ENCODE measurements at places on chromosomes 6 and 20.

- no peak for DNase-seq
These were observed 134.7 kb upstream of the RSPO3 start for GRCh38 chr6:126983779-126984178.

- DNase-seq: no peak
These were observed 23.1 kb downstream of the STK35 start for GRCh38 chr20:2124564-2125213.

DNA sequence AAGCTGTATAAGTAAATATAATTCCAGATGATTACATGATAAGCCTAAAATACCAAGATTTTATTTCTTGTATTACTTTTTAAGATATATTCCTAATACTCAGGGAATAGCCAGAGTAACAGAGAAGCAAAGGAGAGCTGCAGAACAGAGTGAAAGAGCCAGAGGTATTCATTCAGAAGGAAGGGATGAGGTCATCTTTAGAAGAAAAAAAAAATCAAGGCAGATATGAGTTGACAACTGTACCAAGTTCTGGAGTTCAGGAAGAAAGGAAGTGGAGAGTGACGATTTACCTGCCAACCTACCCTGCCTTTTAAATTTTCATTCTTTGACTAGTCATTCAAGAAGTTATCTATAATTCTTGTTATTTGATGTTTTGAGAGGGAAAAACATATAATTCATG is 28.8 kb upstream of the NHSL1 start:
- no peak for DNase-seq

- DNase-seq: no peak
These were observed 42.5 kb upstream of the VGLL2 start for GRCh38 chr6:117222861-117223260.

GRCh38 chr20:19730706-19731105 is 27.4 kb upstream of the RIN2 start:
- no peak for DNase-seq

GRCh38 chr20:58794510-58795180 is 56.1 kb downstream of the GNAS-AS1 start:
- no peak for DNase-seq

GRCh38 chr6:125434760-125435159 is 133.0 kb upstream of the HDDC2 start:
- DNase-seq: no peak

- DNase-seq: no peak
These were observed 44.0 kb downstream of the SSR1 start for GRCh38 chr6:7268816-7269555.

GRCh38 chr6:151448623-151449022 is 3.3 kb downstream of the RMND1 start:
- DNase-seq: no peak

DNA sequence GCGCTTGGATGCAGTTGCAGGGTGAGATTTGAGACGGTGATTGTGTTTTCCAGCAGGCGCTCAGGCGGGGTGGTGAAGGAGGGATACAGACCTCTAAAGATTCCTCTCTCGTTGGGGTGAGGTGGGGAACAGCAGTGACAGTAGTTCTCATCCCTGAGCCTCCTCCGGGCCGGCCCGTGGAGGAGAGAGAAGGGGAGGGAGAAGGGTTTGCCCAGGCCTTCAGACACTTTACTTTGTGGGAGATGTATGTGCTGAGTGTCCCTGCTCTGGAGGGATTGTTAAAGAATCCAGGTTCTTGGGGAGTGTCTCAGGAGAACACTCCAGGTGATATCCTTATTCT is 41.0 kb downstream of the PSMB9 start:
- DNase-seq: no peak

- peak; percentile 48 for DNase-seq
These were observed 156.3 kb downstream of the SOBP start for GRCh38 chr6:107646176-107646575.

- peak; percentile 23 for DNase-seq
These were observed 11.2 kb downstream of the GNAS-AS1 start for GRCh38 chr20:58839474-58839874.

DNA sequence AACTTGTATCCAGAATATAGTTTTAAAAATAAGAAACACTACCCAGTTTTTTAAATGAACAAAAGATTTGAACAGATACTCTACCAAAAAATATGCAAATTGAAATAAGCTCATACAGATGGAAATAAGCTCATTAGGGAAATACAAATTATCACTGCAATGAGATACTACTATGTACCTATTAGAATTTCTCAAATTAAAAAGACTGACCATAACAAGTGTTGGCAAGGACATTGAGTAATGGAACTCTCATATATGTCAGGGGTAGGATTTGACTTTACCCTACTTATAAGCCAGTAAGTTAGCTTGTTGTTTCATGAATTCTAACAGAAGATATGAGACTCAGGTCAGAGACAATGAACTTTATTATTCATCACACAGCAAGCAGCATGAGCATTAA is 9.6 kb upstream of the ASIP start:
- no peak for DNase-seq

DNA sequence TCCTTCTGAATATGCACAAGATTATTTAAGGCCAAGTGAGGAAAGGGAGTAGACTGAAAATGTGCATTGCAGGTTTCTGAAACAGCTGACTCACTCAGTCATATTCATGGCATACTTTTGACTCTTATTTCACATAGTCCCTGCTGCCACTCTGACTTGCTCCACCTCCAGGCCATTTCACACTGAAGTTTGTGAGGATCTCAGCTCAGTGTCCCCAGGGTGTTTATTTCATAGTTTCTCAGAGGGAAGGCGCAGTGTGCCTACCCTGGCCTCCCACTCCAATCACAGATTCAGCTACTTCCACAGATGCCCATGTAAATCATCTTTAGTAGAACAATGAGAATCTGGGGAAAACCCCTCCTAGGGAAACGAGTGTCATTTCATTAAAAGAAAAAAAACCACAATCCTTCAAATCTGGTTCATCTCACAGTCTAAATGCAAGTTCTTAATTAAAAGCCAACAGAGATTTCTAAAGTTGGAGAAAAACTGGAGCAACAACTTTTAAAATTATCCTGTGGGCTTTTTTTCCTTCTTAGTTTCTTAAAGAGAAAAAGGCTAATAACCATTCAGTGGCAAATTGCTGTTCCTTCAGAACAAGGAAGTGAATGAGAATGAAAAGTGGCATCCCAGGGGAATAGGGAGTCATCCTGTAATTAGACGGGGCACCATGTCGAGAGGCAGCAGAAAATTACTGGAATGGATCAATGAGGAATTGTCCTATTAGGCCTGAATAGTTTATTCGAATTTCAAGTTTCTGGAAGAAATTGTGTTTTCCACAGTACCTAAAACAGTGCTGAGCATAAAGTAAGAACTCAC is 133.6 kb downstream of the TFAP2B start:
- DNase-seq: no peak

- no peak for DNase-seq
These were observed 40.7 kb downstream of the JPH2 start for GRCh38 chr20:44146272-44146671.

GRCh38 chr6:53673162-53673727 is 7.7 kb upstream of the KLHL31 start:
- peak; percentile 56 for DNase-seq

- no peak for DNase-seq
These were observed 65.0 kb downstream of the CTCFL start for GRCh38 chr20:57459897-57460296.

- peak; percentile 5 for DNase-seq
These were observed 498.8 kb downstream of the CDKAL1 start for GRCh38 chr6:21033084-21033483.

DNA sequence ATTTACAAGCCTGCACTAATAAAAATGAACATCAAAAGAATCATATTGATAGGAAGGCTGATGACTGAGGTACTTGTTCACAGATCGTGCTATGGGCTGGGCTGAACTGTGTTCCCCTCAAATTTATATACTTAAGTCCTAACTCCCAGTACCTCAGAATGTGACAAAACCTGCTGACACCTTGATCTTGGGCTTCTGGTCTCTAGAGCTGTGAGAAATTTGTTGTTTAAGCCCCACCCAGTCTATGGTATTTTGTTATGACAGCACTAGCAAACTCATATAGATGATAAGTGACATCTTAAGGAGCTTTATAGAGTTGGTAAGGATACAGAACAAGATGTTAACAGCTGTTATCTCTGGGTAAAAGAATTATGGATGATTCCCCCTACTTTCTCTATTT is 13.8 kb downstream of the UBE2V1 start:
- no peak for DNase-seq

- DNase-seq: no peak
These were observed 7.0 kb downstream of the HELZ2 start for GRCh38 chr20:63567136-63567385.

DNA sequence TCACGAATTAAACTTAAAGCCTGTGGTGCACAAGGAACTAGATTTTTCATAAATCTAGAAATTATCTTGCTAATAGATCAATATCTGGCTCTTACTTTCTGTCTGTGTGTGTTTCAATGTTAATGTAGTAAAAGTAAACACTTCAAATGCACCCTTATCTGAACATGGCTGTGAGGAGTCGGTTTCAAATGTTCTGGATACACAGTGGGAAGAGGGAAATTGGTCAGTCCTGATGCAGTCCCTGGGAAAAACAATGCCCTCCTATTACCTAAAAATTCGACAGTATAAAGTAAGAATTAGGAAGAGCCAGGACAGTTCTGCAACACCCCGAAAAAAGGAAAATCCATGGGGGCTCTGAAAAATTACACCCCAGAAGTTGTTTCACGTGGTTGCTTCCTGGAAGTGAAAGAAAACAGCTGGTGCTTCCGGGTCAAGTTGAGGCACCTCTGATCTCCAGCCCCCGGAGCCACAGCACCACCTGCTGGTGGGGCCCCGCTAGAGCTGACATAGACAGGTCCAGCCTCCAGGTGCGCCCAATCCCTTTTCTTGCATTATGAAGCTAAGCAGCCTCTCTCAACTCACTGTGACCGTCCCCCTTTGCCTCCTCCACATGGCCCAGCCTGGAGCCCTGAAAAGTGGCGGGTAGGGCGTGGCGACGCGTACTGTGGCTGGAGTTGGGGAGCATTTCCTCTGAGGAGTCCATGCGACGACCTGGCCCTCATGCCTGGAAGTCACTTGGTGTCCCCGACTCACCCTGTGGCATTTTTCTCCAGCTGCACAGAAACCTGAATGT is 8.3 kb downstream of the SEMG2 start:
- DNase-seq: peak; percentile 16

GRCh38 chr6:157708933-157709332 is 114.1 kb upstream of the SNX9 start:
- no peak for DNase-seq

DNA sequence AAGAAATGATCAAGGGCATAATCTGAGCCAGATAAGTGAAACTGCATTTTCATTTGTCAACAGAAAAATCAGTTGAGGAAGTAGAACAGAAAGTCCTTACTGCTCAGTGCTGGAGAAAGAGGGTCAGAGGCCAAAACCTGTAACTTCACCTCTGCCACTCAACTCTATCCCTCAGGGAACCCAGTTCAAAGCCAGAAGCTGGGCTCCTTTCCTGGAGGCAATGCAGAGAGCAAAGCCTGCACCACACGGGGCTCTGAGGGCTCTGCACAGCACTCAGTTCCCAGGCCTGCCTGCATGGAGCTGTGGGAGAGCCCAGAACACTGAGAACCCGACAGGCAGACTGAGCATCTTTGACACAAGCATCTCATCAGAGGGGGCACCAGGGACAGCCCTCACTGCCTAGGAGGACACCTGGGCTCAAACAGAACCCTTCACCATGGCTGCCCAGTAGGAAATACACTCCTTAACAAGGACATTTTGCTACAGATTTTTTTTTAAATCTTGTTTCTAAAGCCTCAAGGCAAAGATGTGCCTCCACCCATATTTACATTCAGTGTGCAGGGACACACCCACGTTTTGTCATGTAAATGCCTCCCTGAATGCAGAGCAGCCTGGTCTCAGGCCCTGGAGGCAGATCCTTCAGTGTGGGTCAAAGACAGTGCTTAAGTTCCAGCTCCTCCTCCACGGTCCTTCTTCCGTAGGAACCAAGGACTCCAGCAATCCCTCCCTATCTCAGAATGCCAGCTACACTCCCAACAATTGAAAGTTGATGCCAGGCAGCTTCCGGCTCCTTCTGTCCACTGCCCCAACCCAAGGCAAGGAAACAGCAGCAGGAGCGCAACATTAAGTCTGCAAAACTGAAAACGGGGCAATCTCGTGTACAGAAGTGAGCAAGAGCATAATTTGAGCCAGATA is 6.6 kb downstream of the RNASET2 start:
- DNase-seq: no peak

DNA sequence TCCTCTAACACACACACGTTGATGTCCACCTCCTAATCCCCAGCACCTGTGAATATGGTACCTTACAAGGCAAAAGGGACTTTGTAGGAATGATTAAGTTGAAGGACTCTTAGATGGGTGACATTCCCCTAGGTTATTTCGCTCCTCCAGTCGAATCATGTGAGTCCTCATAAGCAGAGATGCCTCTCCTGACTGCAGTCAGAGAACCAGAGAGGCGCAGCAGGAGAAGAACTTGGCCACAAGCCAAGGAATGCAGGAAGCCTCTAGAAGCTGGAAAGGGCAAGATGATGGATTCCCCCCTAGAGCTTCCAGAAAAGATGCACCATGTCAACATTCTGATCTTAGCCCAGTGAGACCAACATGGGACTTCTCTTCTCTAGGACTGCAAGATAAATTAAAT is 133.1 kb upstream of the PTPRT start:
- DNase-seq: no peak

- no peak for DNase-seq
These were observed 91.0 kb downstream of the SCP2D1 start for GRCh38 chr20:18904624-18905023.

DNA sequence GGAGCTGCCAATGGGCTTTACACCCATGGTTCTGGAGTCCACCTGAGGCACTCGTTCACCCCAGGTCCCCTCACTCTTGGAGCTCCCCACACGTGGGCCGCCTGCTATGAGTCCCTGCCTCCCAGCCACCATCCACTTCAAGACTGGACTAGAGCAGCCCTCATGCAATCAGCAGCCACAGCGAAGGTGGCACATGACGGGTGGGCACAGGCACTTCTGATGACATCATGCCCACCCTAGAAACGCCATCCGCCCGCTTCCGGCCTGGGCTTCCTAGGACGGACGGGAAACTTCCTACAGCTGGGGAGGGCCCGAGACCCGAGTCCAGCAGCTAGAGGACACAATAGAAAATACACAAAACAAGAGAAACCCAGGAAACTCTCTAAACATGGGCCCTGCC is 85.5 kb downstream of the PDE10A start:
- DNase-seq: no peak

DNA sequence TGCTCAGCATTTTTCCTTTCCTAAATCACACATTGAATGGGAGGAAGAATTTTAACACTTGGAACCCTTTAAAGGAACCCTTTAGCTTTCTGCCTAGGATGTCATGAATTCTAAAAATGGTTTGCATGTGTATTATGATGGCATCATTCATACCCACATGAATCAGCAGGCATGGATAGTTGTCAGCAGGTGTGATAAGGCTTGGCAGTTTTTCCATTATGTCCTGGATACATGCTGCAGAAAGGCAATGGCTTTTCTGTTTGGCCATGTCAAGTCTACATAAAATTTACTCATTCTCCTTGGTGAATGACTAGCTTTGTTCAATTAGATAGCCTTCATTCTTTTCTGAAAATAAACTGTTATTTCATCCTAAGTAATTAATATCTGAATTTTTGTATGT is 353.7 kb downstream of the GRIK2 start:
- DNase-seq: no peak
